ENCODE measurements at places on chromosomes 12 and 14.

GRCh38 chr14:99821519-99822508 lies 28.6 kb downstream of the EML1 start:
- no peak for DNase-seq

GRCh38 chr12:121443193-121443870 lies 43.4 kb downstream of the RNF34 start:
- DNase-seq, result peak; percentile 54

DNA sequence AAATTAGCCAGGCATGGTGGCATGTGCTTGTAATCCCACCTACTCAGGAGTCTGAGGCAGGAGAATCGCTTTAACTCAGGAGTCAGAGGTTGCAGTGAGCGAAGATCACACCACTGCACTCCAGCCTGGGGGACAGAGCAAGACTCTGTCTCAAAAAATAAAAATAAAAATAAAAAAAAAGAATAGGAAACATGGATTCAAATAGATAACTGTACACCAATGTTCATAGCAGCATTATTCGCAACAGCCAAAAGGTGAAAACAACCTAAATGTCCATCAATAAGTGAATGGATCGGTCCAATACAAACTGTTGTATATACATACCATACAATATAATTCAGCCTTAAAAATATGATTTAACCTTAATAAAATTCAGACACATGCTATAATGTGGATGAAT lies 3.1 kb upstream of the RIPK3 start:
- no peak for DNase-seq

DNA sequence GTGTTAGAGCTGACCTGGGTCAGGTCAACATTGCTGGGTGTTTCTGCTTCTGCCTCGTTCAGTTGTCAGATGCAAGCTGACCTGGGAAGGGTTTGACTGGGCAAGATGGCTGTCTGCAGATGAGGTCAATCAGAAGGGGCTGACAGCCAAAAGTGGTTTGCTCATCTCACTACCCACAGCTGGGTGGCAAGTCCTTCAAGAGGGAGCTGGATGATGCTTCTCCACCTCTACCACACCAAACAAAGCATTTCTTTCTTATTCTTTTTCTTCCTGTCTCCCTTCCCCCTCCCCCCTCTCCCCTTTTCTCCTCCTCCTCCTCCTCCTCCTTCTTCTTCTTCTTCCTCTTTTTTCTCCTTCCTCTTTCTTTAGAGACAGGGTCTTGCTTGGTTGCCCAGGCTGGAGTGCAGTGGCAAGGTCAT lies 268.2 kb upstream of the PLEKHG7 start:
- DNase-seq, result peak; percentile 76

DNA sequence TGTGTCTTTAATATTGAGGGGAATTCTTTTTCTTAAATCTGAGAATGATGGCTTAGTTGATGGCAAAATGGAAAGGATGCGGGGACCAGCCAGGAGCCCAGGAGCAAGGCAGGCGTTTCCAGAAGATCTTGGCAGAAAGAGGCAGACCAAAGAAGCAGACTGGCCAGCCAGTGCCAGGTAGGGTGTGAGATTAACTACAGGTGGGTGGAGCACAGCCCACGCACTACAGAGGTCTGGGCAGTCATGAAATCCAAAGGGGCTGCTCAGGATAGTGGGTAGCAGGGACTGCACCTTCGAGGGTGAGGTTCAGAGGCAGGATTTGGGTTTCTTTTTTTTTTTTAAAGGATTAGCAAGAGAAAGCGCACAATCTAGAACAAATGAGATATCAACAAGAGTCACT lies 17.7 kb upstream of the PCNX1 start:
- DNase-seq, result no peak

- DNase-seq, result peak; percentile 26
Measured at GRCh38 chr14:50560931-50561285, 963 bp downstream of the ATL1 start.

GRCh38 chr12:29796823-29797263 lies 13.1 kb upstream of the TMTC1 start:
- no peak for DNase-seq

- DNase-seq, result no peak
Measured at GRCh38 chr12:14962797-14963196, 1.4 kb upstream of the ARHGDIB start.

GRCh38 chr14:77204459-77204771 lies 22.8 kb downstream of the TMEM63C start:
- no peak for DNase-seq

- DNase-seq, result peak; percentile 33
Measured at GRCh38 chr14:100654814-100655740, 67.9 kb upstream of the BEGAIN start.

DNA sequence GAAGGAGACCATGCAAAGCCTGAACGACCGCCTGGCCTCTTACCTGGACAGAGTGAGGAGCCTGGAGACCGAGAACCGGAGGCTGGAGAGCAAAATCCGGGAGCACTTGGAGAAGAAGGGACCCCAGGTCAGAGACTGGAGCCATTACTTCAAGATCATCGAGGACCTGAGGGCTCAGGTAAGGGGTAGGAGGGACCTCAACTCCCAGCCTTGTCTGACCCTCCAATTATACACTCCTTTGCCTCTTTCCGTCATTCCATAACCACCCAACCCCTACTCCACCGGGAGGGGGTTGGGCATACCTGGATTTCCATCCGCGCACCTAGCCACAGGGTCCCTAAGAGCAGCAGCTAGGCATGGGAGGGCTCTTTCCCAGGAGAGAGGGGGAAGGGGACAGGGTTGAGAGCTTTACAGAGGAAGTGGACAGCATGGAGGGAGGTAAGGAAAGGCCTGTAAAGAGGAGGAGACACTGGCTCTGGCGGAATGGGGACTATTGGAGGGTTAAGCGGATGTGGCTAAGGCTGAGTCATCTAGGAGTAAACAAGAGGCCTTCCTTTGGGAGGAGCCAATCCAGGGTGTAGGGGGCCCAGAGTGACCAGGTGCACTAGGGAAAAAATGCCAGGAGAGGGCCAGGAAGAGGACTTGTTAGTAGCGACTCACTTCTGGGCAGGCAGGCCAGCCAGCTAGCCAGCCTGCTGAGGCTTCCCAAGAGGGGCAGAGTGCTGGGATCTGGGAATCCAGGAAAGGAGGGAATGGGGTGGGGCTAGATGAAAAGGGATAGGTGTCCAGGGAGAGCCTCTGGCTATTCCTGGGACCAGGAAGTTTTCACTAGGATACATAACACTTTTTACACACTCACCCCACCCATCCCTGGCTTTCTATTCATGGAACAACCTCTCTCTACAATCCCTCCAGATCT lies 754 bp downstream of the KRT18 start:
- no peak for DNase-seq

GRCh38 chr12:113403435-113404415 lies at the start of gene SDS:
Gene SDS (minus strand): TSS chr12:113403887. CDS start chr12:113399708, 4,179 bp downstream.
- DNase-seq, result no peak

DNA sequence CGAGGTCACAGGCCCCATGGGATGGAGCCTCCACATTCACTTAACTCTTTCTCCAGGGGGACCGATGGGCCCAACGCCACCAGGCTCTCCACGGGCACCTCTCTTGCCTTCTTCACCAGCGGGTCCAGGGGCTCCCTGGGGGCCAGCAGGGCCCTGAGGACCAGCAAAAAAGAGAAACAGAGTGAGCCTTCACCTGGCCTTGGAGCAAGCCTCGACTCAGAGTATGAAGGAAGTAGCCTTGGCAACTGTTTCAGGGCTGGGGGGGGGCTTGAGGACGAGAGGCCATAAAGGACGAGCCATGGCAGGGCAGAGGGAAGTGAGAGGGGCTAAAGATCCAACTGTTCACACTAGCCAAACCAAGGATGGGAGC lies 18.0 kb downstream of the COL2A1 start:
- DNase-seq, result no peak

- DNase-seq, result no peak
Measured at GRCh38 chr14:62436261-62436660, 609.0 kb downstream of the KCNH5 start.

GRCh38 chr14:79732911-79733655 lies 478.2 kb downstream of the DIO2 start:
- no peak for DNase-seq

- DNase-seq, result peak; percentile 95
Measured at GRCh38 chr12:57088354-57089270, at the start of gene NAB2. Gene NAB2 (plus strand): TSS chr12:57089114. CDS start chr12:57089272, 158 bp downstream.

DNA sequence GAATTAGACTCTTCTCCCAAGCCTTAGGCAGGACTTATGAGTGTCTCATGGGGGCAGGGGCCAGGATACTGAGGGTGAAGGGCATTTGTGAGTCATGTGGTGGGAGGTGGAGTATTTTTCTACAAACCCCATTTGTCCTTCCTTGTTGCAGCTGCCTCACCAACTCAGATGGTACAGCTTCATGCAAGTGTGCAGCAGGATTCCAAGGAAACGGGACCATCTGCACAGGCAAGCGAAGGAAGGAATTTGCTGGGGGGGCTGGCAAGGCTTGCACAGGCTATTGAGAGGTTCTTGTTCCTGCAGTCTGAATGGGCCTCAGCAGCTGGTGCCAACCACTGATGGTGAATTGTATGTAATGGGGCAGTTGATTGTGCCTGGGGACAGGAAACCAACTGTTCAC lies 125.1 kb downstream of the STAB2 start:
- DNase-seq, result no peak

GRCh38 chr14:104323551-104324175 lies 185.3 kb downstream of the KIF26A start:
- no peak for DNase-seq

DNA sequence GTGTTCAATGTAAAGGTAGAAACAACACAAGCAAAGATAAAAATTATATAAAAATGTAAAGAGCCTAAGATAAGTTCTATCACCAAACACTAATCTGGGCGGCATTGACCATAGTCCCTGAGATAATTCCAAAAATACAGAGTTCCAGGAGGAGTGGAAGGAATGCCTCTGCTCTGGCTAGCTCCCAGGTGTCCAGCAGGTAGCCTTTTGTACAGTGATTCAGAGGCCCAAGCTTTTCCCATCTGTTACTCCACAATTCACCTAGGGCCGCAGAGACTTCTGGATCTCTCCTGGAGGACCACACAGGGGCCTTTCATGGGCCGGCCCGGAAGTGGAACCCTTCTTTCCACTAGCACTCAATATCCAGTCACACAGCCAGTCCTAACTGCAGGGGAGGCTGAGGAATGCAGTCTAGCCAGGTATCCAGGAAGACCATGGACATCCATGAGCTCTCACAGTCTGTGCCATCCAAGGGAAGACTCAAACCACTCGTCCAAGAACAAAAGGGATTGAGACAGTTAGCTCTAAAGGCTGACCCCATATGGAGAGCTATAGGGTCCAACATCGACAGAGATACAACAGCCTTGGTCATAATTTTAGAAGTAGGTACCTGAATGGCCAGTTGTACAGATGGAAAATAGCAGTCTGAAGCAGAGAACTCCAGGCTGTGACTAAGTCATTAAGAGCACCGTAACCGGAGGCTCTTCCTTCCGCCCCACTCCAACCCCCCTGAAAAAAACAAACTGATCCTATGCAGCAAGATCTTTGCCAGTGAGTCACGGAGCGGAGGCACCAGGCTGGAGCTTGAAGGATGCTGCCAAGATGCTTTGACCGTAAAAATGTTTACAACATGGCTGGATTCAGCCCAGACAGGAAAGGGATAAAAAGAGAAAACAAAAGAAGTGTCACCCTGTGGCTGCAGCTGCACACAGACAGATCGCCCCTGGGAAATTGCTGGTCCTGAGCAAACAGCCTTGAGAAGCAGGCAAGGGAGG lies 204.8 kb downstream of the NUAK1 start:
- no peak for DNase-seq

DNA sequence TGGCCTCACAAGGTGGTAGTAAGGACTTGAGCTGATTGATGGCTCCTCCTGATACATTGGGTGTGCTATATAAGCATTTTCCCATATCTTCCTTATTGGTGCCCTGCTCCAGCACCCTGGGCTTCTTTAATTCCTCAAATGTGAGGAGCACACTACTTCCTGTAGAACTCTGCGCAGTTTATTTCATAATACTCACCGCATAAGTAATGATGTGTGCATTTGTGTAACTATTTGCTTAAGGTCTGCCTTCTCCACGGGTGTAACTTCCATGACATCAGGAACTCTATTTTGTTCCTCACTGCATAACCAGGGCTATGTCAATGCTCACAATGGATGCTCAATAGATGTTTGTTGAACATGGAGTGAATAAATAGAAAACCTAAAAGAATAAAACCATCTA lies 392.2 kb downstream of the SEC23A start:
- DNase-seq, result no peak

- DNase-seq, result no peak
Measured at GRCh38 chr12:43255522-43256111, 296.4 kb downstream of the ADAMTS20 start.

GRCh38 chr12:12336511-12336910 lies 13.5 kb downstream of the MANSC1 start:
- DNase-seq, result no peak
